ENCODE measurements at places on chromosomes 5 and 9.

- DNase-seq, result no peak
These were observed 186.9 kb downstream of the RGS3 start for GRCh38 chr9:113650207-113651131.

DNA sequence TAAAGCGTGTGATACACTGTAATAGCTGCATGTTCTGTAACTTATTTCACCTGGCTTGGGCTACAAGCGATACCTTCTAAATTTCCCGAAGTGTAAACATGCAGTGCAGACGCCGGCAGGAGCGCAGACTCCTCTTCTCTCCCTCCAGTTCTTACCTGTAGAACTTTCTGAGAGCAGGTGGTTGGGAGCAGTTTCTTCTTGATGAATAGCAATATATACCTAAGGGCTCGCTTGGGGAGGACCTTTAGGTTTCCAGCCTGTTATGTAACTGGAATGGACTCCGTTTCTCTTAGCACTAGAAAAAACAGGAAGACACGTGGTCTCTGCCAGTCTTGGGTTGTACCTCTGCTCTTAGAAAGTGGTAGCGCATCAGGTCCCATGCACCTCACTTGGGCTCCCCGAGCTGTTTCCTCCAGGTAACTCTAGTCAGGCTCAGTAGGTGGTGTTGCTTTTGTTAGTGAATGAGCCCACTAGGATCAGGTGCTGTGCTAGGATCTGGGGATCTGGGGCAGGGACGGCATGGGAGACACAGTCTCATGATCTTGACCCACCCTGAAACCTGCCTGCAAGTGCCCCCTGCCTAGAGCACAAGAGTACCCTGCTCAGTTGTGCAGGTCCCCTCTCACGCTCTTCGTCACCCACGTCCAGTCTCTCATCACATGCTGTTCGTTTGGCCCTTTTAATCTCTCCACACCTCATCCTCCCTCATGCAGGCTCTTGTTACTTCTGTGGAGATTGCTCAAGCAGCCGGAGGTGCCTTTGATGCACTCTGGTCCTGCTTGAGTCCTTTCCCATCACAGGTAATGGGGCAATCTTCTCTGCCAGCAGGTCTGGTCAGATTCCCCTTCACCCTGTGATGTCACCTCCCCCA, 2.8 kb downstream of the TENT4A start:
- DNase-seq, result peak; percentile 77

GRCh38 chr5:51377151-51378060, 5.8 kb upstream of the ISL1 start:
- DNase-seq, result no peak

- no peak for DNase-seq
These were observed 46.3 kb upstream of the BOD1 start for GRCh38 chr5:173662581-173663351.

- no peak for DNase-seq
These were observed 69.5 kb downstream of the EHMT1 start for GRCh38 chr9:137688261-137688660.

DNA sequence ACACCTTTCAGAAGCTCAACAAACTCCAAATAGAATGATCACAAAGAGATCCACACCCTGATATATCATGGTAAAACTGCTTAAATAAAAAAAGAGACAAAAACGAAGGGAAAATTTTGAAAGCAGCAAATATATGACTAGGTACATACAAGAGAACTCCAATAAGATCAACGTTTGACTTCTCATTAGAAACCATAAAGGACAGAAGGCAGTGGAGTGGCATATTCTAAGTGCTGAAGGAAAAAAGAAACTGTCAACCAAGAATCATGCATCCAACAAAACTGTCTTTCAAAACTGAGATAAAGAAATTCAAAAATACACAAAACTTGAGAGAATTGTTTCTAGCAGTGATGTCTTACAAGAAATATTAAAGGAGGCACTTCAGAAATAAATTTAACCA, 11.2 kb downstream of the SLC22A4 start:
- DNase-seq, result no peak

- no peak for DNase-seq
These were observed 9.5 kb downstream of the SH3GL2 start for GRCh38 chr9:17588395-17588794.

GRCh38 chr9:129416821-129417539, 203.9 kb downstream of the C9orf50 start:
- no peak for DNase-seq

GRCh38 chr9:100213730-100214477, 114.9 kb downstream of the INVS start:
- DNase-seq, result no peak

GRCh38 chr9:74304598-74304997, 192.5 kb upstream of the RORB start:
- DNase-seq, result no peak

DNA sequence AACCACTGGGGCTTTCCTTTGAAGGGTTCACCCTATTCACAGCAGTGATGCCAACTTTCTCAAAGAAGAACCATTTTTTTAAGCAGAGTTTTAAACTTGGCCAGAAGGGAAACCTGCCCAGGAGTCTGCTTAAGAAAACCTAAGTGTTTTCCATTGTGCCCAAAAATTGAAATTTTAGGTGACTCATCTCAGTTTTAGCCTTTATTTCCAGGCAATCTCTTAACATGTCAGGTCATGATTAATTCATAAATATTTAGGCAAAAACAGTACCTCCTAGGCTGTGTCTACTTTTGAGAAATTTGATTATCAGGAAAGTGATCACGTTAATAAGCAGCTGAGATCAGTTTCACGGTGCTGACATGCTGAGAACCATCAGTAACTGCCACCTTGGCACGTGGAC, 61.9 kb downstream of the TLE1 start:
- DNase-seq, result no peak

DNA sequence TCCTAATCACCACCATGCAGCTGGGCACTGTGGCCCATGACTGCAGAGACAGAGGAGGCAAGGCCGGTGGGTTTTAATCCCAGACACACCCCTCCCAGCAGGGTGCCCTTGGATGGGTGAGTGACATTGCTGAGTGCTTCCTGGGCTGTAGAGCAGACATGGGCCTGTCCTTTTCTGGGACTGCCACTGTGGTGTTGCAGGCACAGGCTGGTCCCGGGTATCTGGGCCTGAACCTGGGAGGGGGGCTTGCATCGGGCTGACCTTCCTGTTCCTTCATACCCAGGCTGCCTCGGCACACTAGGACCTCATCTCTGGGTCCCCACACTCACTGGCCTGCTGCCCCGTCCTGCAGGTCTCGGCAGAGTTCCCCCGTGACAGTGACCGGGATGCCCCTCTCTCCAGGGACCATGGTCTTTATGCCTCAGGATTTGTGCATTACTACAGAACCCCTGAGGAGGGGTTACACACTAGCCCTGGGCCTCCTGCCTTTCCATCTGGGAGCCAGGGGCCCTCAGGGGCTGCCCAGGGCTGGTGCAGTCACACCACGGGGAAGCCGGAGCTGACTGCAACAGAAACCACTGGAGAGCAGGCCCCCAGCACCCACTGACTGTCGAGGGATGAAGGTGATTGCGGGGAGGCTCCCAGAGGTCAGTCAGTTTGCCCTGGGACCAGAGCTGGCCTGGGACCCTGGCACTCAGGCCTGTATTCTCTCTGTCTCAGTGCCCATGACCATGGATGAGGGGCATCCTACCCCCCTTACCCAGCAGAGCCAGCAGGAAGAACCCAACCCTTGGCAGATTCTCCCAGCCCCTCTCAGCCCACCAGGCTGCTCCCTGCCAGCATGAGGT, 8.9 kb upstream of the SLC25A48 start:
- no peak for DNase-seq

DNA sequence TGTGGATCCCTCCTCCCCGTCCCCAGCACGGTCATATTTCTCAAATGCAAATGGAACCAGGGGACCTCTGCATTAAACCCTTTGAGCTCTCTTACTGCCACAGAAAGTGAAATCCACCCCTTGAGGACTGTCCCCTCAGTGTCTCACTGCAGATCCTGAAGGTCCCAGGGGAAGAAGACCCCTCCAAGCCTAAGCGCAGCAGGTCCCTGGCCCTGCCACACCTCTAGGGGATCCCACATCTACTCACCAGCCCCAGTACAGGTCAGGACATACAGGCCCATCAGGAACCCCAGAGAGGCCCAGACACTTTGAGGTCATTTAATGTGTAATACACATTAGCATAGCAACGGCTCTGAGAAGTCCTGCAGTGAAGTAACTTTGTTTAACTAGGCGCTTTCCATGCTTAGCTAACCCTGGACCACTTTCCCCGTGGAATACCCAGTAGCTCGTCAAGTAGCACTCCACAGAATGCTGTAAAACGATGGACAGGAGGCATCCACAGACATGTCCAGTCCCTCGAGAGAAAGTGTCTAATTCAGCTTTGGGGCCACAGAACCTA, 54.7 kb upstream of the ALDH1B1 start:
- no peak for DNase-seq

- DNase-seq, result no peak
These were observed 133.0 kb downstream of the SLC28A3 start for GRCh38 chr9:84207491-84207951.

DNA sequence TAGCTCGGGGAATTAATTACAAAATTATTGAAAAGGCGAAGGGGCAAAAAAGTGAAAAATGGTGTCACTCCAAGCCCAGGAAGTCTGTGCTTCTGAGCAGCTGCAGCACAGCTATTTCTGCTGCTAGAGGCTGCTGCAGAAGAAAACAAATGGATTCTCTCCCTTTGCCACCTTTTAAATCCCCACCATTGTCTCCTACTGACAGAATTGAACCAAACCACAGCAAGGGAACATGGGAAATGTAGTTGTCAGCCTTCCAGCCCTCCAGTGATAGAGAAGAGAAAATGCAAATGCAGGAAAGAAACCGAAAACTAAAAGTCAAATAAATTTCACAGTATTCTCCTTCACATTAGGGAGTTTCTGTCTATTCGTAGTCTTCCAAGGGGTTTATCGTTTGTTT, 33.4 kb upstream of the CDC42SE2 start:
- DNase-seq, result no peak

DNA sequence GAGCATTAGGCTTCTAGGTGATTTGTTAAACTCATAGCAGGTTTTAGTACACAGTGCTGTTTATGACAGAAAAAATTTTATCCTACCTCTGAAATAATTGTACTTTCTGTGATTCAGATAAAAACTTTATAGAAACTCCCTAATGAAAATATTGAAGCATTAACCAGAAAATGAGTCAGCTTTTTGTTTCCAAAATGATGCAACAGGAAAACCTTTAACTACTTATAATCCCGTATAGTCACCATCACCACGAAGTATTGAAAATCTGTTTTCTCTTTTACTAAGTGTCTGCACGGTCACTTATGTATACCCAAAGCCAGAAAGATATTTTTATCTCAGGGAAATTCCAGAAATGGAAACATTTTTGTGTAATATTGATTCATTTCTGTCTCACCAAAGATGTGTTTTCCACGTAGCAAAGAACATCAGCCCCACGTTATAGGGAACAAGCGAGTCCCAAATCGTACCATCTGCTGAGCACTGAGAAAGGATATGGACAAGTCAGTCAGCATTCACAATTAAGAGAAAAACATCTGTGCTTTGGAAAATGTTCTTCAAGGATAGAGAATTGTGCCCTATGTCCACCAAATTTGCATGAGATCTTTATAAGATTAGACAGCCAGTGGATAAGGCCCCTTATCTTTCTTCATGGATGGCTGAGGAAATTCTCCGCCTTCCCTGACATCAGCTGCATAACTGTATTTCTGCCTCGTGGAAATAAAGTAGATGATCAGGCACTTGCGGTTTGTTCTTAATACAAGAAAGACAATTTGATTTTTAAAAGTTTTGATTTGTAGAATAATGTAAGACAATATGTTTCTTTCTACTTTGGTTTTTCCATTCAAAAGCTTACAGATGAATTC, 41.9 kb downstream of the TNFAIP8 start:
- DNase-seq, result no peak

- DNase-seq, result no peak
These were observed 179.5 kb downstream of the TRIO start for GRCh38 chr5:14322437-14323187.

DNA sequence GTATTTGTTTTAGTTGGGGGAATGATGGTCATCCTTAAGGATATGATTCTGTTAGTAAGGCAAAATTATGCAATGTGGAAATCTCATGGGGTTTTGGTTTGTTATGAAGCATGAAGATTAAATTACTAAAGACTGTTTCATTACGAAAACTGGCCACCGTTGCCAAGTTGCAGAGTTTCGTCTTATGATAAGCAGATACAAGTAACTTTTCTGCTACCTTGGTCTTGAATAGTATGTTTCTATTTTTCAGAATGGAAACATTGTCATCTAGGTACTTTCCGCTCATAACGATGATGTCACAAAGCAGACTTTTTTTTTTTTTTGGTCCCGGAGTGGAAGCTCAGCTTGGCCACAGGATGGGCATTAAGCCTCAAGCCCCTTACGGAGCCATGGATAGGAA, 4.2 kb downstream of the CCNI2 start:
- peak; percentile 79 for DNase-seq

- DNase-seq, result no peak
These were observed 229.1 kb downstream of the SEC61B start for GRCh38 chr9:99451112-99451606.

GRCh38 chr5:168327994-168328393, 36.5 kb downstream of the WWC1 start:
- no peak for DNase-seq

- no peak for DNase-seq
These were observed 24.9 kb downstream of the TICAM2 start for GRCh38 chr5:115577329-115577728.

DNA sequence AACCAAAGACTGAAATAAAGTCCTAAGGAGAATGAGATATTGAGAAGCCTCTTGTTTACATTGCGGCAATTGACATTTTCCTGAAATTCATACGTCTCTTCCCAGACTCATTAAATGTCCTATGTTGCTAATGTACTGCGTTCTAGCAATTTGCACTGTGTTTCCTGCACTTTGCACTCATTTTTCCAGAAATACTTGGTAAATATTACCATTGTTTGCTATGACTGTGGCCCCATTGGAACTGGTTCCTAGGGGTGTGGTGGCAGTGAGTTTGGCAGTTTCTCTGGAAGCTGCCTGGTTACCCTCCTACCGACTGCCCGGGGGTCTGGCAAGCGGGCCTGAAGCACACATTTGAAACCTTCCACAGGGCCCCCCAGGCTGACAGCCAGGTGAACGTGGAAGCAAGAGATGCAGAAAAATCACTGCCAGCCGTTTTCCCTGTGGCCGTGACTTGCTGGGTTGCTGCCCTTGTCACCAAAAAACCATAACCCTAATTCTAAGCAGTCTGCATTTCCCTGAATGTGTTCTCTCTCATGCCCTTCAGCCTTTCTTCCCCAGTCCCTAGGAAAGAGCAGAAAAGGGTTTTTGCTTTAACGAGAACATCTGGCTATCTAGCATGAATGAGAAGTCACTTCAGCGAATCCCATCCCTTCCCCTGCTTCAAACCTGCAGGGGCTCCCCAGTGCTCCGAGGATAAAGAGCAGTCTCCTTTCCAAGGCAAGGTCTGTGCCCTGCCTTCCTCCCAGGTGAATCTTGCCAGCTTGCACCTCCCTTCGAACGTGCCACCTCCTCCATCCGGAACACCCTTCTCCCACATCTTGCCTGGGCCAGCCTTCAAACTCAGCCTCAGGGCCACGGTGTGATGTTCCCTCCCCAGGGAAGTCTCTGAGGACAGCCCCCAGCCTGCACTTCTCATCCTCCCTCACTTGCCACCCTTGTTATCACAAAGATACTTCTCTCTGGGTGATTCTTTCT, 84.2 kb downstream of the AK8 start:
- DNase-seq, result no peak
